ENCODE measurements at places on chromosomes 3 and 15.

GRCh38 chr3:31882895-31883294, 98.2 kb downstream of the OSBPL10 start:
- DNase-seq = no peak

DNA sequence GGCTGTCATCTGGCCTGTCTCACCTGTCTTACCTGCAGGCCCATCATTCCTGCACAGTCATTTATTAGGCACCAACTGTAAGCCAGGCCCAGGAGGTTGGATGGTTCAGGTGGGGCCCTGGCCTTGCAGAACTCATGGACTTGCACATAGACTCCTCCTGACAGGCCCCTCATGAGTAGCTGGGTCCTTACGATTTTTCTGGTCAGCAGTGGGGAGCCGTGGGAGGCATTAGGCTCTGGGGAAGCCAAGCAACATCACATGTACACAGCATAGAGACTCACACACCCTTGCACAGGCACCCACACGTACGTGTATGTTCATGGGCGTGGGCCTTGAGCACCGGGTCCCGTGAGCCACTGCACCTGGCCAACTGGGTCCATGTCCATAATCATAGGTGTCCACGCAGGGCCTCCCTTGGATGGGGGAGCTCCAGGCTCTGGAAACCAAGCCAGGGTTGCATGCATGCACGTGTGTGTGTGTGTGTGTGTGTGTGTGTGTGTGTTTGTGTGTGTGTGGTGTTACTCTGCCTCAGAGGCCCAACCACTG, 20.3 kb downstream of the CISH start:
- DNase-seq = no peak

GRCh38 chr15:61227950-61228936, 859 bp downstream of the RORA start:
- DNase-seq = no peak

- DNase-seq = no peak
These were observed 36.9 kb upstream of the TF start for GRCh38 chr3:133709139-133709750.

DNA sequence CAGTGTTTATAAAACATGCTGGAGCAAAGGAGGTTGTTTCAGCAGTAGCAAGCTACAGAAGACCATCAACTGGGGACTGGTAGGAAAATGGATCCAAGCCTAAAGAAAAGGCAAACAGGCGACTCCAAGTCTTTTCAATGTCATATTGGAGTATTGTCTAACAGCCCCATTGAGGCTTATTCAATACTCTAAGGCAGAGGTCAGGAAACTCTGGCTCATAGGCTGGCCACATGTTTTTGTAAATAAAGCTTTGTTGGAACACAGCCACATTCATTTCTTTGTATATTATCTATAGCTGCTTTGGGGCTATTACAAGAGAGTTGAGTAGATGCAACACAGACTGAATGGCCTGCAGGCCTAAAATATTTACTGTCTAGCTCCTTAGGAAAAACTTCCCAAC, 77.5 kb downstream of the RPL22L1 start:
- no peak for DNase-seq

GRCh38 chr3:32374788-32375595, 16.7 kb upstream of the CMTM7 start:
- peak; percentile 77 for DNase-seq

- no peak for DNase-seq
These were observed 223.7 kb downstream of the PDZRN3 start for GRCh38 chr3:73401059-73401458.

- DNase-seq = no peak
These were observed 89.9 kb upstream of the P3H2 start for GRCh38 chr3:190210608-190211007.

DNA sequence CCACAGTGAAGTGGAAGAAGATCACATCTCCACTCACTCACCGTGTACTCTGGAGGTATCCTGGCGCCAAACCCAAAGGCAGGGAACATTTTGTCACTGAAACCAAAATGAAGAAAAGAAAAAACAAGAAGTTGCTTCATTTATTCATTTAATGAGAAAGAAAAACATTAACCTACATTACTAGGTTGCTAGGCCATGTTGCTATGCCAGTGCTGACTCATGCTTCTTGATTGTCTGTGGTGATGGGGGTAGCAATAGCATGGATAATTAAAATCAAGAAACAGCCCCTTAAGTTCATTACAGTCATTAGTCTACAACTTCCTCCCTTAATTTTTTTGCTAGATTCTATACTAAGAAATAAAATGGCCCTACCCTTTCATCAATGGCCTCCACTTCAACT, 52.7 kb upstream of the MRPL3 start:
- DNase-seq = no peak

GRCh38 chr3:99845331-99845730, 27.7 kb downstream of the CMSS1 start:
- DNase-seq = no peak

DNA sequence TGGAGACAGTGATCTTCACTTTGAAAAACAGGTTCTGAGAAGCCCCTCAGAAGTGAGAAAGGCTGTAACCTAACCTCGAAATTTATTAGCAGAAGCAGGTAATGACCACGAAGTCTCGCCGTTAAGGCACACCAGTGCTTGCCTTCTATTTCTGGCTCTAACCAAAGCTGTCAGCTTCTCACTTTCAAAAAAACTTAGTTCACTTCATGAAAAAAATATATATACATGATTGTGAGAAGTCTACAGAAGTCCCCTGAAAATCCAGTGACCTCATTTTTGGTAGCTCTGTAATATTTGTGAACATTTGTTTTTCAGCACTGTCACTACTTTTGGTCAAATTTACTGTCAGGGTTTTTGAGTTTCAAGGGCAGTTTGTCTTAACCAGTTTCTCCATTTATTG, 19.1 kb upstream of the AKAP13 start:
- no peak for DNase-seq

DNA sequence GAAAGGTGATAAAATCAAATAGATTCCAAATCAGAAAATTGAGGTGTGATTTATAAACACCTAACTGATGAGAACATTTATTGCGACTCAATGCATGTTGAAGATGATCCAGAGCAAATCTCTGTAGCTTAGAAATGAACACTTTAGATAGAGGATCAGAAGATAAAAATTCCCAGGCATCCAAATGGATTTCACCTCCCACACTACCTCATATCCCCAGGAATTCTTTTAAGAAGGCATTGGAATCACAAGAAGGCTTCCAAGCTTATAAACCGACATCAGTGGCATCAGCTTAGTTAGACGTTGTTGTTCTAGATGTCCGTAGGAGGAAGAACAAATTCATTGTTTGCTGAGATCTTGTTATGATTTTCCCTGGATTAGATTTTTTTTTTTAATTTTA, 154.4 kb downstream of the EBLN2 start:
- no peak for DNase-seq

- DNase-seq = no peak
These were observed 160.7 kb downstream of the FRMD5 start for GRCh38 chr15:44034334-44034733.

- DNase-seq = peak; percentile 20
These were observed 23.5 kb upstream of the TSC22D2 start for GRCh38 chr3:150384296-150385212.

DNA sequence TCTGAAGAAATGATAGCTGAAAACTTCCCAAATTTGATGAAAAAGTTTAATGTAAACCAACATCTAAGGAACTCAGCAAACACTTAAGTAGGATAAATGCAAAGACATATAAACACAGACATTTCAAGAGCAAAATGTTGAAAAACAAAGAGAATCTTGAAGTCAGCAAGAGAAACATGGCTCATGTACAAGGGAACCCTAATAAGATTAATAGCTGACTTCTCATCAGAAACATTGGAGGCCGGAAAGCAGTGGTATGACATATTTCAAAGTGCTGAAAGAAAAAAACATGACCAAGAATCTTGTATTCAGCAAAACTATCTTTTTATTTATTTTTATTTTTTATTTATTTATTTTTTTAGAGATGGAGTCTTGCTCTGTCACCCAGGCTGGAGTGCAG, 10.6 kb upstream of the PRKCI start:
- DNase-seq = no peak

GRCh38 chr3:177538750-177539730, 341.8 kb upstream of the TBL1XR1 start:
- DNase-seq = no peak

- no peak for DNase-seq
These were observed 90.7 kb downstream of the ATP8B4 start for GRCh38 chr15:50028326-50028725.

DNA sequence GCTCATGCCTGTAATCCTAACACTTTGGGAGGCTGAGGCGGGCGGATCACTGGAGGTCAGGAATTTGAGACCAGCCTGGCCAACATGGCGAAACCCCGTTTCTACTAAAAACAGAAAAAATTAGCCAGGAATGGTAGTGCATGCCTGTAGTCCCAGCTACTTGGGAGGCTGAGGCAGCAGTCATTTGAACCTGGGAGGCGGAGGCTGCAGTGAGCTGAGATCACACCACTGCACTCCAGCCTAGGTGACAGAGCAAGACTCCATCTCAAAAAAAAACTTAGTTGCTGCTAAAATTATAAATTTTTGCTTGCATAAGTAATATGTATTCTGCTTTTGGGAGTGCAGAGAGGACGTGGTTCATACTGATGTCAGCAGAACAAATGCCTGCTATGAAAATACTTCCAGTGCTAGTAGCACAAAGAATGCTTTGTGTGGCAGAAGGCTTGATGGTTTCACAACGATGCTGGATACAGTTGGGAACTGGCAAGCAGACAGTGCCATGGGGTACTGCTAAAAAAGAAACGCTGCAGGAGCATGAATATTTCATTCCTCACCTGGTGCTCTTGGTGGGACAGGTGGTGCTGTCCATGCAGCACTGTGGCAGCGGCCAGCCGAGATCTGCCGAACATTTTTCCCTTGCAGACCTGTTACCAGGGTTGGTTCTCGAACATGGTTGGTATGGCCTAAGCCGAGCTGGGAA, 31.1 kb downstream of the FBXL22 start:
- no peak for DNase-seq

GRCh38 chr15:47887241-47887800, 170.0 kb downstream of the SEMA6D start:
- no peak for DNase-seq

DNA sequence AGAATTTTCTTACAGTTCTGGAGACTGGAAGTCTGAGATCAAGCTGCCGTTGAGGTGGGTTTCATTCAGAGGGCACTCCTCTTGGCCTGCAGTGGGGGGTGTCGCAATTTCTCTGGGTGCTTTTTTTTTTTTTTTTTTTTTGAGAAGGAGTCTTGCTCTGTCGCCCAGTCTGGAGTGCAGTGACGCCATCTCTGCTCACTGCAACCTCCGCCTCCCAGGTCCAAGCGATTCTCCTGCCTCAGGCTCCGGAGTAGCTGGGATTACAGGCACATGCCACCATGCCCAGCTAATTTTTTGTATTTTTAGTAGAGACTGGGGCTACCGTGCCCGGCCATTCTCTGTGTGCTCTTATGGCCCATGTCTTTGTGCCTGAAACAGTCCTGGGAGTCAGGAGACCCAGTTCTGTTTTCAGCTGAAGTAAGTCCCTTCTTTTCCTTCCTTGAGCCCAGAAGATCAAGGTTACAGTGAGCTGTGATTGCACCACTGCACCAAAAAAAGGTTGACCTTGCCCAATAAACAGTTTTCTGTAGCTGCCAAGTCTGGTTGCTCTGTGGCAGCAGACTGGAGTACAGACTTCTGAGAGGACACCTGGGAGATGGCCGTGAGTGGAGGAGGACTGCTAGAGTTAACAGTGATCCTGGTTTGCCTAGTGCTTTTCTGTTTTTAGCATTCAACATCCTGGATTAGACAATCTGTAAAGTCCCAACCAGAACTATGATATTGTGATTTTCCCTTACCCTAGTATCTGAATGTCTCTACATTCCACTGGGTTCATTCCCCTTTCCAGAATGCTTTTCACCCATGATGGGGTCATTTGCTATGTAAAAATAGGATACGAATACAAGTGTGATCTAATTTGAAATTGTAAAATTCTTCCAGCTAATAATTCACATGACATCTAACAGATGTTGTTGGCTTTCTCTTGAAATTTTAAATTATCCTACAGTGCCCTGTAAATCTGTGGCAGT, 76.6 kb upstream of the RNF7 start:
- DNase-seq = no peak

DNA sequence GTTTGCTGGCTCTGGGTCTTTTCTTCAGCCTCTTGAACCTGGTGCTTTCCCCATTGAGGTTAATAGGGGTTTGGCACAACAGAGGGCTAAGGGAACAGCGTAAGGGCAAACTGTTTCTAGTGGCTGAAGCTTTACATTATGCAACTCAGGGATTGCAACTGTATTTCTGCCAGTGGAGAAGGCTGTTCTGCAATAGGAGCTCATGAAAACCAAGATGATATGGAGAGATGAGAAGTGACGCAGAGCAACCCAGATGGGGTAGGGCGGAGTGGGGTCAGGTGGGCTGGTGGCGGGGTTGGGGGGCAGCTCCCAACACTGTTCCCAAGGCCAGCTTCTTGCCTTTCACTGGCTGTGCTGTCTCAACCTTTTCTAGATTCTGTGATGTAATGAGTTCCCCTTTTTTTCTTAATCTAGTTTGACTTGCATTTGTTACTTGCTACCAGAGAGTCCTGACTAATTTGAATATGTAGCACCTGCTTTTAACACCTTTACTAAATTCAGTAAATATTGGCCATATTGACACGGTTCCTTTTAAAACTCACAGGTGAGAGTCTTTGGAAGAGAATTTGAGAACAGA, 7.2 kb downstream of the GXYLT2 start:
- DNase-seq = no peak

DNA sequence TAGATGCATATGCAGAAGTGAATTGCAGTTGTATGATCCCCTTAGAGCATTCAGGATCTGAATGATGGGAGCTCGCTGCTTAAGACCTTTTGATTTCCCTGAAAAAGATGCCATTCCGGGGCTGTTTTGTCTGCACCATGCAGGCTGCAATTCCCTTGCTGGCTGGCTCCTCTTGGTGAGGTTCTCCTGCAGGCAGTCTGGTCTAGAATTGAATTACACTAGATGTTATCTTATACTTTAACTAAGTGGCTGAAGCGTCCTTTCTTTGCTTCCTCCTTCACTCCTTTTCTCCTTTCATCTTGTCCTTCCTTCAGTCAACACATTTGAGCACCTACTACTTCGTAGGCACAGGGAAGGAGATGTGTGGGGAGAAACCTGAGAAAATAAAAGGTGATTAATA, 18.6 kb upstream of the MYZAP start:
- DNase-seq = no peak

DNA sequence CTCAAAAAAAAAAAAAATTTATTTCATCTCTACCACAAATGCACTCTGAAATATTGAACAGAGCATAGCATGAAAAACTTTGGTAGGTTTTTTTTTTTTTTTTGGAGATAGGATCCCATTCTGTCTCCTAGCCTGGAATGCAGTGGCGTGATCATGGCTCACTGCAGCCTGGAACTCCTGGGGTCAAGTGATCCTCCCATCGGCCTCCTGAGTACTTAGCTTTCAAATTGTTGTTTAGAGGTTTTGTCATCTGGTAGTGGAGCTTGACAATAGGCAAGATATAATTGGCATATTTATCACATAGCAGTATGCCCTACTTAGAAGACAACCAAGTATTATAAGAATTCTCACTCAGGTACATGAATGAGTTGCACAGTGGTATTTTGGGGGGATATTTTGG, 234.2 kb upstream of the ST8SIA2 start:
- DNase-seq = no peak

Measured in activated T-cell treated with anti-CD3 and anti-CD28 coated beads for 4 hours (primary cell).